ENCODE measurements at places on chromosomes 7 and 10.

GRCh38 chr10:91088300-91089140 lies 131.9 kb upstream of the PCGF5 start:
- DNase-seq = no peak

DNA sequence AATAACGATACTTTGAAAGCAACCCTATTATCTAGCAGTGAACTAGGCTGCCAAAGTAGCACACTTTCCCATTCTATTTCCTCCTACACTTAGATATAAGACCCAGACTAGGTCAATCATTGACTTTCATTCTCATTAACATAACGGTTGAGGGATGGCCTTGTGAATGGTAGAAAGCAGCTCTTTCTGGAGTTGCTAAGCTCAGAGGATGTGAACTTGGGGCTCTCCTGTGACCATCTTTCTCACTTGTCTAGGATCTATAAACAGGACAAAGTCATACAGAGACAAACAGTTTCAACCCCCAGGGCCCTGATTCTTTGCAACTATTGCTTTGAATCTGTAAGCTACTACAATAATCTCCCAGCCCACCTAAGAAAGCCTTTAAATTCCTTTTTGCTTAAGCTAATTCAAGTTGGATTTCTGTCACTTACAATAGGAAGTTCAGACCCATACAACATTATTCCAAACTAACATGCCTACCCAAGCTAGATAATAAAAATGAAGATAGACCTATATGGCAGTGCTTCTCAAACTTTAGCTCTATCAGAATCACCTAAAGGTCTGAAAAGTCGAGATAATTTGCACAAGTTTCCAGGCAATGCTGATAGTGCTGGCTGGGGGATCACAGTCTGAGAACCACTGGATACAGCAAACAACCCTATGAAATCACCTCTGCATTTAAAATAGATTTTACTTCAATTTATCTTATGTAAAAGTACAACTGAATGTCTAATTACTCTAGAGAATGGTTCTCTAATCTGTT lies 16.7 kb downstream of the P4HA1 start:
- no peak for DNase-seq

GRCh38 chr7:140039896-140040295 lies 22.9 kb downstream of the PARP12 start:
- no peak for DNase-seq

DNA sequence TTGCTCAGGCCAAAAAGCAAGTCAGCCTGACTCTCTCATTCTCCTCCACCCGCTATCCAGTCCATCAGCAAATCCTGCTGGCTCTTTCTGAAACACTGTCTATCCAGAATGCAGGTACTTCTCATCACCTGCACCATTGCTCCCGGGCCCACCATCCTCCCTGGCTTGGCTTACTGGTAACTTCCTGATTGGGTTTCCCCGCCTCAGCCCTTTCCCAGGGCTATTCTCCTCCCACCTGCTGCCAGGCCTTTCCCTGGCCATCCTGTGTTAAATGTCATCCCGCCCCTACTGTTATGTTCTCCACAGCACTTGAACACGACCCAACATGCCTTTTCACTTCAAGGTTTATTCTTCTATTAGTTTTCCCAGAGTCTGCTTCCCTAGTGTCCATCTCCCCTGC lies 124.0 kb downstream of the CNNM2 start:
- DNase-seq = no peak

GRCh38 chr7:94276795-94277194 lies 117.9 kb upstream of the COL1A2 start:
- no peak for DNase-seq

GRCh38 chr7:54864663-54865062 lies 105.7 kb upstream of the SEC61G start:
- DNase-seq = no peak

DNA sequence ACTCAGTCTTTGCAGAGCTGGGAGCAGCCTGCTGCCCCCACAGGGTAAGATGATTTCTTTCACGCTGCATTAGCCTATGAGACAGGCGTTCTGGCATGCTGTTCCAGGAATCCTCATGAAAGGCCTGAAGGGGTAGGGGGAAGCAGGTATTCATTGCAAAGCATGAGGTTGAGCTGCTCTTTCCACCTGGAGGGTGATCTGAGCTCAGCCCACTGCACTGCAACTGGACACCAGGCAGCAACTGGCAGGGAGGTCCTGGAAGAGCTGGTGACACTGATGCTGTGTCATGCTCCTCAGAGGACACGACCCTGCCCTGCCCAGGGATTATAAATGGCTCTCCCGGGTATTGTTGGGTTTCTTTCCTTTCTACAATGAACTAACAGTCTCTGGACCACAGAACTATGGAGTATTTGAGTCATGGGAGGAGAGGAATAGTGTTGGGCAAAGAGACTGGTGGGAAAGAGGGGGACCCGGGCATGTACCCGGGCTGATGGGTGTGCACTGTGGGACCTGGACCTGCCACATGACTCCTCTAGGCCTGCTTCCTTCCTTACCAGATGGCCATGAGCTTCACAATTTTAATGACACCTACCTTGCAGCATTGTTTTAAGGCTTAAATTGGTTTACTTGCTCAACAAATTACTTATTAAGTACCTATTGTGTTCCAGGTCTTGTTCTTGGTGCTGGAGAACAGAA lies 24.3 kb downstream of the SLC25A28 start:
- DNase-seq = no peak

DNA sequence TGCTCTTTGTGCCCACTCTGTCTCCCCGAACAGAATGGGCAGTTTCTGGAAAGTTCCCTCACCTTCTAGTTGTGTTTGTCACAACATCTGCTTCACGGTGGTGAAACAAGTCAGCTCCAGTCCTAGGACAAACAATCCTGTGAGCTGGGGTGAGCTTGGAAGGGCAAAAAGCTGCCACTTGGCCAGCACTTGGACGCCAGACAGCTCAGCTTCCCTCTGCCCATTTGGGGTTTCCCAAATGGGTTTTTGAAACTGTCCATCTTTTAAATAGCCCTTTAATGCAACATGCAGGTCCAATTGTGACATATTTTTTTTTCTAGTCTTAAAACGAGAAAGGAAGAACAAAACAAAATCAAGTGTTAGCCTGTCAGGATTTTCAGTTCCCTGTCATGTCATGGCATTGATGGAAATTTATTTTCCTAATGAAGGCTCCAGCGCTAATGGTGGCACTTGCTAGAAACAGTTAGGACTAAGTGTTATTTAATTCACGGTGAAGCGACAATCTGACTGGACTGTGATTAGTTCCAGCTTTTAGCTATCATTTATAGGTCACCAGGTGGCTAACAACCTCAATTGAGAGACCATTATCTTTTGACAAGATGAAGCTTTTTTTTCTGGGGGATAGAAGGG lies 181.7 kb downstream of the MYOF start:
- DNase-seq = no peak

All from hippocampal formation (tissue), 2 donors.